ENCODE measurements at places on chromosomes 12 and 14.

GRCh38 chr12:75953312-75953906, 78.2 kb downstream of the PHLDA1 start:
- no peak for DNase-seq

DNA sequence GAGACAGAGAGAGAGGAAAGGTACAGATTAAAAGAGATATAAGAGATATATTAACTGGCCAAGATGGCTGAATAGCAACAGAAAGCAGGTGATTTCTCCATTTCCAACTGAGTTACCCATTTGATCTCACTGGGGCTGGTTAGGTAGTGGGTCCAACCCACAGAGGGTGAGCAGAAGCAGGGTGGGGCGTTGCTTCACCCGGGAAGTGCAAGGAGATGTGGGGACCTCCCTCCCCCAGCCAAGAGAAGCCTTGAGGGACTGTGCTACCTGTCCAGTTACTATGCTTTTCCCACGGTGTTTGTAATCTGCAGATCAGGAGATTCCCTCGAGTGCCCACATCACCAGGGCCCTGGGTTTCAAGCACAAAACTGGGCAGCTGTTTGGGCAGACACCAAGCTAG, 131.2 kb downstream of the AKAP6 start:
- no peak for DNase-seq

DNA sequence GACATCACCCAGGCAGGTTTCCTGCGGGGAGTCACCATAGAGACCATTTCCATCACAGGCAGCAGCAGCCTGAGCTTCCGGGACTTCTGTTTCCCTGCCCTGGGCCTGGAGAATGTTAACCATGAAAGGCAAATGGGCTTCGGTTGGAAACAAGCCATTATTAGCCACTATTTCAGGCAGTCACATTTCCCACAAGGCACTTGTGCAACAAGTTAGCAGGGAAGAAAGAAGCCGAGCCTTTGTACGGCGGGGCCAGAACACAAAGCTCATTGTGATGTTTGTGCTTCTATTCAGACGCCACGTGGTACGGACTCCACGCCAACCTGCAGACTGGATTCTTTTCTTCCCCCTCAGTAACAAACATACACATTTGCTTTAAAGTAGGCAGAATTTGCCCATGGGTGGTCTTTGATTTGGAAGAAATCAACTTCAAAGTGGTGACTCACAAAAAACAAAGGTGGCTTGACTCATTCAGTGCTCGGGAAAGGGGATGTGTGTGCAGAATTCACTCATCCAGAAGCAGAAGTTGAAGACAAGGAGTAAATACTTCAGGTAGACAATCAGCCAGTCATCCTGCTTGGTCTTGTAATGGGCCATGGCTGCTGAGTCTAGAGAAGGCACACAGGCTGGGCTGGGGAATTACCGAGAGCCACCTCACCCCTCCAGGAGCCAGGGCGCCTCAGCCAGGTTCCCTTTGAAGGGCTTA, 154.2 kb upstream of the PRMT8 start:
- DNase-seq: peak; percentile 26

DNA sequence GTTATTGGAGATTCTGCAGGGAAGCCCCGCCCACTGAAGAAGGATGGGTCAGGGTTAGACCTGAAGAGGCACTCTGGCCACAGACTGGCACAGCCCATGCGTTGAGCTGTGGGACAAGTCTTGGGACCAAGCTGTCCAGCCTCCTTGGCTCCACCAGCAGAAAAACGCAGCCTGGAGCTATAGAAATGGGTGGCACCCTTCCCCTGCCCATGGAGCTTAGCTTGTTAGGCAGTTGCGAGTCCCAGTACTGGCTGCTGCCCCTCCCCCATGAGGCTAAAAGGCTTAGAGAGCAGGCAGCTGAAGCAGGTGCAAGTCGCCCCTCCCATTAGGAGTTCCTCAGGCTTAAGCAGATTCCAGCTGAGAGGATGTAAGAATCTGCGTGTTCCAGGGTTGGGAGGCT, 1124.0 kb upstream of the TMEM132C start:
- DNase-seq: no peak

- no peak for DNase-seq
Observed at GRCh38 chr12:116245189-116245588, 32.3 kb downstream of the MED13L start.

GRCh38 chr12:7907009-7907408, 29.0 kb downstream of the SLC2A3 start:
- DNase-seq: no peak

DNA sequence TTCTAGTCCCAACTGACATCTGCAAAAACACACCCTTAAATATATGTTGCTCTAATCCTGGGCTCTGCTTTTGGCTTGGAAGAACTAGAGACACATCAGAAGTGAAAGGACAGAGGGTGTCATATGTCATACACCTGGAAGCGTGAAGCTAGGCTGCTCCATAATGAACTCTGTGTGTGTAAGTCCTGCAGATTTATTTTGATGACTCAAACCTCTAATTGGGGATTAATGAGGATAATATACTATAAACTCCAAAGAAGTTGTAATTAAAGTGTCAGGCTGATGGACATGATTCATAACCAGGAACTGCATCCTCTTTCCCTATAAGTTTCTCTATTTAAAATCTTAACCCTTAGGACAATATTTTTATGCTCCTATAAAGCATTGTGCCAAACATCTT, 4.4 kb upstream of the KCNK10 start:
- no peak for DNase-seq

DNA sequence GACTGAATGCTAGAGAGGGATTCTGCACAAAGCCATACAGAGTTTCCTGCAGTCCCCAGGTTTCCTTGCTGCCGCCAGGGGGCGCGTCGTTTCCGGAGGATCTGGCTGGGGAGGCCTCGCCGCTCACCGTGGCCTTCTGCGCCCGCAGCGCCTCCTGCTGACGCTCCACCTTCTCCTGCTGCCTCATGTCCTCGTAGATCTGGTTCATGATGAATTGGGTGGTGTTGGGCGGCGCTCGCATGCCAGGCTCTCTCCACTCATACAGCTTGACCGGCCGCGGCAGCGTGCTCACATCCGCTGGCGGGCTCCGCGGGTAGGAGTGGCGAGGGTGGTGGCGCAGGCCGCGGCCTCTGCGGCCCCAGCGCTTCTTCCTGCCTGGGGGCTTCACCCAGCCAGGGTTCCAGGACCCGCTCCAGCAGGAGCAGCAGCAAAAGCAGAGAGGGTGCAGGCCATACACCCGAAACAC, 987 bp downstream of the CCER1 start:
- DNase-seq: no peak

Data from spinal cord (tissue), 10 donors.